ENCODE measurements at places on chromosomes 3 and 15.

- DNase-seq, result no peak
Measured at GRCh38 chr15:55768670-55769185, 25.8 kb upstream of the PRTG start.

GRCh38 chr15:39878406-39878785 is 41.7 kb downstream of the GPR176 start:
- peak; percentile 68 for DNase-seq

GRCh38 chr3:4981665-4982494 is 2.6 kb downstream of the BHLHE40 start:
- peak; percentile 73 for DNase-seq

DNA sequence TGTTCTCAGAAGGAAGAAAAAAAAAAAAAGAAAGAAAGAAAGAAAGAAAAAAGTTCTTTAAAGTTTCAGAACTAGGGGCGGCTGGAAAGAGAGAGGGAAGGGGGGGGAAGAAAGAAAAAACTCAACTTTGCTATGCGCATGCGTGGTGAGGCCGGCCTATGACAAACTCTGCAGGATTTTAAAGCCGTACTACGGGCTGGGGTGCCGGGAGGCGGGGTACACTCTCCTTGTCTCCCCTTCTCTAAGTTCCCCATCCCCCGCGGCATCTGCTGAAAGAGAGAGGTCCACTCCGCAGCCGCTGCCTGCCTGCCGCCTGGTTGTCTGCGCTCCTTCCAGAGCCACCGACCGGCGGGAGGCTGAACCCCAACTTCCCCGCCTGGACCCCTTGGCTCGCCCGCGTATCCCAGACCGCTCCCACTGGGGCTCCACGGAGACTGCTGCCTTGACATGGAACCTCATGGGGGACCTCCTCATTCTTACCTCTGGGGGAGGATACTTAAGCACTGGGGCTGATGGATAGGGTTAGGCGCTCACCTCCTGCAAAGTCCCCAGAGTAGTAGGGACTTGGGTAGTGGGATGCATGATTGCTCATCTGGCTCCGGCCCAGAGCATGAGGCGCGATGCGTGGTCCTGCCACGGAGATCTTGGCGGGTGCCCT is 1.4 kb upstream of the WNT5A start:
- DNase-seq, result peak; percentile 90

DNA sequence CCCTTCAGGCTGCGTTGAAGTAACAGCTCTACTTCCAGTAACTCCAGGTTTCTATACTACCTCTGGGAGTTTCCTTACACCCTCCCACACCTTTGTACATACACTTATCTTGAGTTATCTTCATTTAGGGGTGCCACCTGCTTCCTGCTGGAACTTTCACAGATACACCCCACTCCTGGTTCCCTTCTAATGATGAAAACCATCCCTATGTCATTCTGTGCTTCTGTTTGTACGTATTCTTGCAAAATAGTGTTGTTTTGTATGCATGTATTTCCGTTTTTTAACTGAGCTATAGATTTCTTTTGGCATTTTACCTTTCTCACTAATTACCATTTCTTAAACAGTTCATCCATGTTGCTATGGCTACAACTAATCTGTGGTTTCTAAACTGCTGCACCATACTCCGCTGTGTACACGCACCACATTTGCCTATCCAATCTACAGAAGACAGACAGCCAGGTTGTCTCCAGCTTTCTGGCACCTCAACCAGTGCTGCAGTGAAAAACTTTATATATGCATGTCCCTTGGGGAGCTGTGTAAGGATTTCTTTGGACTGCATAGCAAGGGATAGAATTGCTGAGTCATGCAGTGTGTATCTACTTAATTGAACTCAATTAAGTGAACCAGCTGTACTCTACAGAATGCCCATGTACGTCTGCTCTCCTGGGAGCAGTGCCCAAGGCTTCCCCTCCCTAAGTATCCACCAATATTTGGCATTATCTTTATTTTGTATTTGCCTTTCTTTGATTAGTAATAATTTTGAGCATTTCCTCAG is 61.4 kb upstream of the ST8SIA2 start:
- DNase-seq, result no peak

DNA sequence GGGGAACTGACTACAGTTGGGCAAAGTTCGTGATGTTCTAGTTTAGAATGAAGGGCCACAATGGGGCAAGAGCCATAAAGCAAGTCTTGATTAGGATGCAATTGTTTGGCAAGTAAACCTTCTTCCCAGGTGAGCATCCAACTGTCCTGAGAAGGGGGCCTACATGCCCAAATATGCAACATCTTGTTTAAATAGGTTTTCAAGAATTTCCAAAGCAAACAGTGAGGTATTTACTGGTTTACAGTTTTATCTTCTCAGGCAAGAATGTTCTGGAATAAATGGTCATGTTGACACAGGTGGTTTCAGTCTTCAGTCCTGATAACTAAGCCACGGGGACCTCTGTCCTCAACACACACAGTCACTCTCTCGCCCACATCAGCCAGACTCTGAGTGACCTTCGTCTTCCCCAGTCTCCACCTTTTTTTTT is 90.3 kb upstream of the FAM174B start:
- DNase-seq, result no peak

- no peak for DNase-seq
Measured at GRCh38 chr3:128006061-128007032, 45.9 kb upstream of the SEC61A1 start.

DNA sequence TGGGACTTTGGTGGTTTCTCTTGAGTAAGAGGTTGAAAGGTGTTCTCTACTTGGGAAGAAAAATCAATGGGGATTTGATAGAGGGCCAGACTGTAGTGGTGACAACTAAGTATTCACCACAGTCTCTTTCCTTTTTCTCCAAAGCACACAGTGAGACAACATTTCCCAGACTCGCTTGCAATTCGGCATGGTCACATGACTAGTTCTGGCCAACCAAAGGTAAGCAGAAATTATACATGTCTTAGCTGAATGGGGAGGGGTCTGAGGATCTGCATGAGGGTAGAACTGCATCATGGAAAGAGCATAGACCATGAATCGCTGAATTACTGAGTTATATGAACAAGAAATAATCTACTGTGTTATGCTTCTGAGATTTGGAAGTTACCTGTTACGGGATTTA is 144.5 kb upstream of the MYRIP start:
- DNase-seq, result no peak

DNA sequence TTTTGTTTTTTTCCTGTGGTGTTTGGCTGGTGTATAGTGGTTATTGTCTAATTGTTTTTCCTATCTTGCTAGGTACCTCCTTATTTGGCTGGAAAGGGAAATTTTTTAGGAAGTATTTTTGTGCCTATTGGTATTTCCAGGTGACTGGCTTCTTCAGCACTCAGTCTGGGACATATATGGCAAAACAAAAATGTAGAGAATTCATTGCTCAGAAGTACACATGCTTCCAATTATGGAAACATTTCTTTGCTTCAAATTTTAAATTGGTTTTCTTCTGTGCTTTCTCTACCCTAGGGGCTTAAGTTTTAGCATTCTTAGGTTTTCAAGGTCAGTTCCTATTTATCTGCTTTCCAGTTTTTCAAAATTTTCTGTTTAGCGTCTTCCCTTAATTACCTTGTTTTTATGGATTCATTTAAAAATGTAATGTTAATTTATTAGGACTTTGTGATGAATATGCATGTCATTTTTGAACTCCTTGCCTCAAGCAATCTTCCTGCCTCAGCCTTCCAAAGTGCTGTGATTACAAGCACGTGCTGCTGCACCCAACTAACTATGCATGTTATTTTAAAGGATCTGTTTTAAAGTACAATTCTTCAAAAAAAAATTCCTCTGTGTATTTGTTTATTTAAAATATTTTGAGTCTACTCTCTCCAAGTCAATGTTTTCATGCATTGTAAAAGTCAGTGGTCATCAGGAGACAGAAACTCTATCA is 231.9 kb upstream of the DPPA4 start:
- no peak for DNase-seq

- DNase-seq, result peak; percentile 38
Measured at GRCh38 chr3:173826901-173827609, 429.5 kb downstream of the NLGN1 start.

- no peak for DNase-seq
Measured at GRCh38 chr15:90035840-90036230, 34.7 kb downstream of the ZNF710 start.

DNA sequence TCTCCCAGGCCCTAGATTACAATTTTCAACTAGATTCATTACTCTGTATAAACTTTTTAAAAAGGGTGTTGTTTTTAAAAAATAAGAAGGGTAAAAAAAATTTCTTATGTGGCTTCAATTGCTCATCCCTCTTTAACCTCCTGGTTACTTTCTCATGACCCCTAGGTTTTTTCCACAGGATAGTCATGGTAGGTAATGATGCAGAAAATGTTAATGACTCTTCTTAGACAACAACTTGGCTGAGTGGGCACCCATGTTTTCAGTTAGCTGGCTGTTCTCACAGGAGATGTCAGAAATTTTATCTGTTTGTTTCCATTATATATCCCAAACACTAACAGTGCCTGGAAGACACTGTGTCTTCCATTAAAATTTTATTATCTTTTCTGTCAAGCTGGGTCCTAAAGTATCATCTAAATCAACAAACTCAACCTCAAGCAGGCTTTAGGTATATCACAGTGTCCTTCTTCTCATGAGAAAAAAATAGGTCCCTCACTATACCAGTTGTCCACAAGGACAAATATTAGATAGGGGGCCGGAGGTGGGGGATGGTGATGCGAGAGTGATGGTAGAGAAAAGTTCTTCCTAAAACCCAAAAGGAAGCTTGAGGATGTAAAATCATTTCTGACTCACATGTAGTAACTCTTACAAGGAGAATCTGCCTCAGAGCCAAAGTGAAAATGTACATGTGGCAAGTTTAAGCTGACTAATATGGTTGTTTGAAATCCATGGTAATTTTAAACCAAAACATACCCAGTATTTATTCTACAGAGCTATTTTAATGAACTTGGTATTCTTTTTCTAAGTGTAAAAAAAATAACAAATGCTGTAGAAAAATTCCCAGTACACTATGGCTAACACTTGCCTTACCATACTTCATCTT is 43.3 kb downstream of the PLOD2 start:
- DNase-seq, result peak; percentile 91

- no peak for DNase-seq
Measured at GRCh38 chr3:129224984-129225393, 24.4 kb upstream of the COPG1 start.

GRCh38 chr3:95002438-95003046 is 939.7 kb downstream of the NSUN3 start:
- peak; percentile 34 for DNase-seq

GRCh38 chr3:15092686-15093085 is 6.3 kb downstream of the RBSN start:
- no peak for DNase-seq

- no peak for DNase-seq
Measured at GRCh38 chr3:65109966-65110500, 422.2 kb upstream of the ADAMTS9 start.

- DNase-seq, result peak; percentile 23
Measured at GRCh38 chr3:62131620-62132019, 241.7 kb downstream of the FEZF2 start.

DNA sequence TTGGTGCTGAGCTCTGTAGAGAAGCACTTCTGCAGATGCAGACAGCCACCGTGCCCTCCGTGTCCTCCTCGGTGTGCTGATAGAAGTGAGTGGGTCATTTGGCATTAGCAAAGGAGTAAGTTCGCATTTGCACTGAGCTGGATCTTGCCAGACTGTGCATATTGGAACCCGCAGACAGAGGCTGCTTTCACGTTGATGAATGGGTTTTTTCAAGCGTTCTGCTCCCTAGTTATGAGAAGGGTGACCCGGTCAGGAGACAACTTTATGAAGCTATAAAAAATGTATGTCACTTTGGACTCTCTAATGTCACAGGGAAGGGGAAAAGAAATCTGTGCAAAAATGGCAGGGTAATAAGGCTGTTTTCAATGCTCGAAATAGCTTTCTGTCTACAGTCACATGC is 739.4 kb downstream of the MCTP2 start:
- DNase-seq, result no peak

- DNase-seq, result no peak
Measured at GRCh38 chr3:69738315-69738714, 949 bp upstream of the MITF start.

GRCh38 chr3:134796281-134797056 is 1.4 kb downstream of the EPHB1 start:
- DNase-seq, result peak; percentile 20

GRCh38 chr3:141928631-141929270 is 52.3 kb downstream of the ATP1B3 start:
- no peak for DNase-seq

- DNase-seq, result no peak
Measured at GRCh38 chr15:39497759-39498565, 82.9 kb upstream of the THBS1 start.

- DNase-seq, result no peak
Measured at GRCh38 chr3:123708531-123708930, 123.7 kb upstream of the HACD2 start.

GRCh38 chr15:60721257-60721626 is 242.3 kb upstream of the ICE2 start:
- DNase-seq, result no peak
